Hematopoietic multipotent progenitor cell treated with erythropoietin and hydrocortisone succinate and interleukin-3 and kit ligand, for 15 days (in vitro differentiated cells): ENCODE measurements at places on chromosomes 11 and 22.

DNA sequence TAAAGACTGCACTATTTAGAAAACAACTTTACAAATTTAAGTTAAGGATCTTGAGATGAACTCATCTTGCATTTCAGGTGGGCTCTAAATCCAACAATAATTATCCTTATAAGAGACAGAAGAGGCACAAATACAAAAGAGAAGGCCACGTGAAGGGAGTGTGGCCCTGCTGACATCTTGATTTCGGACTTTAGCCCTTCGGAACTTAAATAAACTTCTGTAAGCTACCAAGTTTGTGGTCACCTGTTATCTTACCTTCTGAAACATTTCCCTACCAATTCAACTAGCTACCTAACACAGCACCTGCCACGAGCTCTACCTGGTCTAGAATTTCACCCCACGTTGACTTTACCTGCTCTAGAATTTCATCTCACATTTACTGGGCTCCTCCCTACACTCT, 42.9 kb upstream of the ARHGAP32 start:
- no peak for DNase-seq

- no peak for DNase-seq
Measured at GRCh38 chr11:75516886-75517285, 8.9 kb downstream of the GDPD5 start.

DNA sequence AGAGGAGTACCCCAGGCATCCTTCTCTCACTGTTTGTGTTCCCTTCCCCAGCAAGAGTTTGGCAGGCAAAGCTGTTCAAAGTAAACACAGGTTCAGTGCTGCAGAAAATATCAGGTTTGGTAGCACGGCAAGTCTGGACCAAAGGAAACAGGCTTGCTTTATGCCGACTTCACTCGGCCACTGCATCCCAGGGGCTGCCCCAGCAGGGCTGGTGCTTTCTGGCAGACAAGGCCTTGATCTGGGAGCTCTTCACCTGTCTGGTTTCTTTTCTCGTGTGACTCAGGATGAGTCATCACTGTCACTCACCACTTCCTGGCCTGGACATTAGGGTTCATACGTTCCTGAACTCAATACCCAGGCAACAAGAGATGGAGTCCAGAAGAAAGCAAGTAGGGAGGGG, 52.6 kb upstream of the NAV2 start:
- no peak for DNase-seq

GRCh38 chr11:113464416-113464815, 10.8 kb downstream of the DRD2 start:
- no peak for DNase-seq

DNA sequence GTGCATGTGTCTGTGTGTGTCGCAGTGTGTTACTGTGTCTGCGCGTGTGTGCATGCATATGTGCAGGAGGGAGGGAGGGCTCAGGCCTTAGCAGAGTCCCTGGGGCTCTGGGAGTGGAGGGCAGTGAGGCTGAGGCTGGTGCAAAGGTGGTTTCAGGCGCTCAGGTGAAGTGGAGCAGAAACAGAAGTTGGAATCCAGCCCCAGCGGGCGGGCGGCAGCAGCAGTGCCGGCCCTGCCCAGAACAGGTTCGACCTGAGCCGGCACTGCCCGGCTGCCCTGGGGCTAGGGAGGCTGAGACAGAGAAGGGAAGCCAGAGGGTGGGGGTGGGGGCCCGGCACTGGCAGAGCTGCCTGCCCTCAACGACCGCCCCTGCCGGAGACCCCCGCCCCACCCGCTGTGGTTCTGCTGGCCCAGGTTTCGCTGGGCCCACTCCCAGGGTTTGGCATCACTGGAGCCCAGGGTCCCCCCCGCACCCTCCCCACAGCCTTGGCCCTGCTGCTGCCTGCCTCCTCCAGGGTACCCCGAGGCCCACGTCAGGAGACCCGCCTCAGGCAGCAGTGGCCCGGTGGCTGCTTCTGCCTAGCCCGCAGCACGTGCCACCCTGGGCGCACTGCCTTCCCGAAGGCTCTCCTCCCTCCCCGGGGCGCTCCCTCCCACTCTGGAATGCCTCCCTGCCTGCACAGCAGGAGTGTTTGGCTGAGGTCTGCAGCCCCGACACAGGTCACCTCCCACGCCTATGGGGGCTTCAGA, 13.3 kb downstream of the ASCL2 start:
- no peak for DNase-seq

DNA sequence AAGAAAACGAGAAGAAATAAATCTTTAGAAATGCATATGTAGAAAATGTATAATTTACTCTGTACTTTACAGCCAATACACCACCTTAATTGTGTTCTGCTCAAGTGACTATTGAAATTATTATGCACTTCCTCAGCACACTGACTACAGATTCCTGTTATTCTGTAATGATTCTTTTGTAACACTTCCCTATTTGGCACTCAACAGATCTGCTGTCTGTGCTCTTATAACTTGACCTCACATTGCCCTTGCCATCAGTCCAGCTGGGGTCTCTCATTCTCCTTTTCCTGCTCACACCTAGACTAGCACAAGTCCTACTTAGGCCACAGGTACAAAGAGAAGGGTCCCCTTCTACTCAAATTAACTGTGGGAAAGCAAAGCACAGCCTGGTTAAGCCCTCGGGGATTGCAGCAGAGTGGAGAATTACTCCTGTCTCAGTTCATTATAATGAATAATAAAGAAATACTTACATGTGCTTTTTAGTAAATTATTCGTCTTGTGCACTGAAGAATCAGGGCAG, 860.4 kb downstream of the OPCML start:
- DNase-seq, result no peak

DNA sequence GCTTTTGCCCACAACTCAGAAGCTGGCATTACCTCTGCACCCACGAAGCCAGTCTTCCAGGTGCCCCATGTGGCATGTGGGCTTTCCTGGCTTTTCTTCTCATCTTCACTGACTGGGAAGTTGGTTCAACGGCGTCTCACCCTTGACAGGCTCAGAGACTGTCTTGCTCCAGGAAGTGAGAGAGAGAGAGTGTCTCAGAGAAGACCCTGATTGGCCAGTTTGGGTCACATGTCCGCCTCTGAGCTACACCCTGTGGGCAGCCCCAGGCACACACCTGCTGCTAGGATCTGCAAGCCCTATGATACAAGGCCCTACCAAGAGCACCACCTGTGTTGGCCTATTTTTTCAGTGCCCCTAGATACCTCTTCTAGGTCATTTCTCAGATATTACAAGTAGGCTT, 39.0 kb downstream of the RTL6 start:
- no peak for DNase-seq

DNA sequence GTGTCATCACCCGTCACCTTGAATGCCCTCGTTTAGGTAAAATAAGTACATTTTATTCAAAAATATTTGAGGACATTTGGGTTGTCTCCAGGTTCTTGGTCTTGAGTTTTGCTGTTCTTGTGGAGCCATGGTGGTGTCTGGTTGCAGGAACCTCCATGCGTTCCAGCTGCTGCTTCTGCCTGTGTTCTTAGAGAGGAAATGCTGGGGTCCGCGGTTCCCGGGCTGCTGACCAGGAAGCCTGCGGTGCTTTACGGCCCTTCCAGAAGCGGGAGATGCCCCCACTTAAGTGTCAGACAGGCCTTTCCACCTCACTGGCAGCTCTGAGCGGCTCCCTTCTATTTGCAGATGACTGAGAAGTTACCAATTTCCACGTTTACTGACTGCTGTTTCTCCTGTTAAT, 66.8 kb downstream of the LRP5 start:
- DNase-seq, result no peak

GRCh38 chr11:22808571-22809197, 20.9 kb downstream of the SVIP start:
- DNase-seq, result no peak

DNA sequence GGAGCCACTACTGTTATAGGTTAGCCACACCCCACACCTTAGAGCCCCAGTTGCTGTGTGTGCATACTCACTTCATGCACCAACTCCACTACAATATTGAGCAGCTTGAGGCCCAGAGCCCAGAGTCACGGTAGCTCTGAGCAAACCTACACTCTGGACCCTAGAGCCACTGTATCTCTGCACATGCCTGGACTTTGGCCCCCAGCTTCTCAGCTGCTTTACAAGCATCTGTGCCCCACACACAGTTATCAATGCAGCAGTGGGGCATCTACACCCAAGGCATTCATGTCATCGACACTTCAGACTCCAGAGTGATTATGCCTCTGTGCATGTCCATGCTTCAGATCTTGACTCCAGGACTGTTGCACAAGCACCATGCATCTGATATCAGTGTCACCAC, 2.3 kb upstream of the OR5B12 start:
- DNase-seq, result no peak

GRCh38 chr11:132033051-132033450, 662.6 kb downstream of the NTM start:
- DNase-seq, result no peak

GRCh38 chr11:106086850-106087249, 9.4 kb downstream of the AASDHPPT start:
- DNase-seq, result no peak

- no peak for DNase-seq
Measured at GRCh38 chr11:85310479-85310878, 316.7 kb downstream of the DLG2 start.

DNA sequence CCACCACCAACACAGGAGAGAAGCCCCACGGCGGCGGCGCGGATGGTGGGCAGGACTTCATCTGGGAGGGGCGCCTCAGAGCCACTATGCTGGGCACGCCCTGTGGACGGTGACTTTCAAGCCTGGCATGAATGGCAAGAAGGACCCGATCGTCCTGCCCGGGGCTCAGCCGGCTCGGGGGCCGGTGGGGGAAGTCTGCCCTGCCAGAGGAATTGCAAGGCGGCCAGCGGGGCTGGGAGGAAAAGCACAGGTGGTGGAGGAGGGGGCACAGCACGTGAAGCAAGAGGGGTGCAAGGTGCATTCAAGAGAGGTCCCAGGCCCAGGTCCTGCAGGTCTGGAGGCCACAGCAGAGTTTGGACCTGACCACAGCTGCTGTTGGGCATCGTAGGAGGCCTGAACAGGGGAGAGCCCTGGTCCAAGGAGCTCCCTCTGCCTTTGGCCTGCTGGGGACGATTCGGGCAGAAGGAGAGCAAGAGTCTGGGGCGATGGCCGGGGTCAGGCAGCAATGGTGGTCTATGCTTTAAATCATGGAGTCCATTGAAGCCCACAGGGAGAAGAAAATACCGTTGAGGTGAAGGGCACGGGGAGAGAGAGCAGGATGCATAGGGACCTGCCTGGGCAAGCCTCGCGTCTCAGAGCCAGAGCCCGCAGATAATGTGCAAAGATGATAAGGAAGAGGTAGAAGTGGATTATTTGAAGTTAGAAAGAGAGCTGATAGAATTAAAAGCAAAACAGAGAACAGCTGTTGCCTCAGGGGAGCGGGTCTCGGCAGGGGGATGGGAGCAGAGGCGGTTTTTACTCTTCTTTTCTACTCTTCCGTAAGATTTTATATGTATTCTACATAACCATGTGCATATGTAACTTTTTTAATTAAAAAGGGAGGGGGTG, 82.6 kb upstream of the SHISAL1 start:
- DNase-seq, result no peak

GRCh38 chr11:65425971-65426838, 3.6 kb downstream of the NEAT1 start:
- DNase-seq, result peak; percentile 80

- DNase-seq, result peak; percentile 70
Measured at GRCh38 chr11:90204832-90205646, 17.8 kb downstream of the CHORDC1 start.

DNA sequence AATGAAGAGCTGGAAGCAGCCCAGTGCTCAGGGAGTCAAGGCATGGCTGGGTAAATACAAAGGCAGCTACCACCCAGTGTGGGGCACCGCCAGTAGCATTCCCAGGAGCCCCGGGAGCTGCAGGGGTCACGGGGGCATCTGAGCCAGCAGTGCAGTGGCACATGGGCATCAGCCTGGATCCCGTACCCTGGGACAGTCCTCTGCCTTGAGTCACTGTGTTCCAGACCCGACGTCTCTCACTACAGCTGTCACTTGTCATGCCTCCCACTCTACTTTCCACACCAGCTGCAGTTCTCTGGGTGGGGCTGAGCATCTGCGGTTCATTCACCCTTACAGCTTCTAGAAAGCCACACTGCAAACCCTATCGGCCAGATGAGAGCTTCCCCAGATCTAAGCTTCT, 29.6 kb downstream of the DHCR7 start:
- no peak for DNase-seq

GRCh38 chr22:39212721-39213376, 31.9 kb downstream of the PDGFB start:
- DNase-seq, result no peak

DNA sequence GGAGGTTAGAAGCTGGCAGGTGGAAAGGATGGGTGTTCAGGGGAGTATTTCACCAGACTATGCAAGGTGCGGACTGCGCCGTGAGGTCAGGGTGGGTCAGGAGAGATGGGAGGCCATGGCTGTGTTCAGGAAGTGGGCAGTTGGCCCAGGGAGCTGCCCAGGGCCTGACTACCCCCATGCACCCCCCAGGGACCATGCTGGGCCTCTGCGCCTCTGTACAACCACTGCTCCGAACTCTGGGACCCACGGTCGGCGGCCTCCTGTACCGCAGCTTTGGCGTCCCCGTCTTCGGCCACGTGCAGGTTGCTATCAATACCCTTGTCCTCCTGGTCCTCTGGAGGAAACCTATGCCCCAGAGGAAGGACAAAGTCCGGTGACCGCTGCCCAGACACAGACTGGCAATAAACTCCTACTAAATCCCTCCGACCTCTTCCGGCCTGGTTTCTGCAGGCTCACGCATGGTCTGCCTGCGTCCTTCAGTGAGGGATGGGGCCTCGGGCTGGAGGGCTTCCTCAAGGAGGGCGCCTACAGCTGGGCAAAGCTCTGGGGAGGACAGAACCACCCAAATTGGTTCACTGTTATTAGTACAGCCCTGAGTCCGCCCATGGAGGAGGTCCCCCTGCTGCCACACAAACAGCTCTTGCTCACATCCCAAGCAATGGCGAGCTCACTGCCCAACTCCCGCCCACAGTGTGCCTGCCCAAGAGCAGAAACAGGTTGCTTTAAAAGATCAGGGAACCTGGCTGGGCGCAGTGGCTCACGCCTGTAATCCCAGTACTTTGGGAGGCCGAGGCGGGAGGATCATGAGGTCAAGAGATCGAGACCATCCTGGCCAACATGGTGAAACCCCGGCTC, 4.2 kb downstream of the PHLDA2 start:
- no peak for DNase-seq

DNA sequence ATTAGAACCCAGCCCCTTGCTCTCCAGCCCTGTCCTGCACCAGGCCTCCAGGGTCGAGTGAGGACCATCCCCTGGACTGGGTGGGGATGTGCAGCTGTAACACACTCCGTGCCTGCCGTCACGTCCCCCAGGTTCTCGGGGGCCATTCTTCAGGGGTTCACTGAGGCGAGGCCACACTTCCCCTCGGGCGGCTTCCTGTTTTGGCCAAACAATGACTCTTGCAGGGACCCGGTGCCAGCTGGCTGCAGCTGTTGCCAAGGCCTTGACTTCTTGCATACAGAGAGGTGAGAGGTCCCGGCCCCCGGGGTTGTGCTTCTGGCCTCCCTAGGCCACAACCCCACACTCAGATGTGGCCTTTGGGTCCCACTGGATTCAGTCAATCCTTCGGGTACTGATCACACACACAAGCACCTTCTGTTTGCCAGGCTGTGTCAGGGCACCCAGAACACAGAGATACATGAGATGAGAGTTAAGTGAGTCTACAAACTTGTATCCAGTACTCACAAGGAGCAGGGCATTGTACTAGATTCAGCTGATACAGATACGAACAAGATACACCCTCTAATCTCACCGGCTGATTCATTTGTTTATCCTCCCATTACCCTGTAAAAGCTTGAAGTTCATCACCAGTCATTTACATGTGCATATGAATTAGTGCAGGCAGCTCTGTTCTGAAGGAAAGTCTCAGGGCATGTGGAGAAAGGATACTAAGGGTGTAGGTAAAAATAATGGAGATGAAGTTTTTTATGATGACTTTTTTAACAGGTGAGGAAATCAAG, 32.9 kb downstream of the LRRC32 start:
- no peak for DNase-seq
